ENCODE measurements at places on chromosomes 5 and 9.

- DNase-seq, result no peak
Observed at GRCh38 chr9:77833561-77834429, 185.7 kb upstream of the GNA14 start.

GRCh38 chr5:20224966-20225365 lies 237.0 kb upstream of the CDH18 start:
- DNase-seq, result no peak

DNA sequence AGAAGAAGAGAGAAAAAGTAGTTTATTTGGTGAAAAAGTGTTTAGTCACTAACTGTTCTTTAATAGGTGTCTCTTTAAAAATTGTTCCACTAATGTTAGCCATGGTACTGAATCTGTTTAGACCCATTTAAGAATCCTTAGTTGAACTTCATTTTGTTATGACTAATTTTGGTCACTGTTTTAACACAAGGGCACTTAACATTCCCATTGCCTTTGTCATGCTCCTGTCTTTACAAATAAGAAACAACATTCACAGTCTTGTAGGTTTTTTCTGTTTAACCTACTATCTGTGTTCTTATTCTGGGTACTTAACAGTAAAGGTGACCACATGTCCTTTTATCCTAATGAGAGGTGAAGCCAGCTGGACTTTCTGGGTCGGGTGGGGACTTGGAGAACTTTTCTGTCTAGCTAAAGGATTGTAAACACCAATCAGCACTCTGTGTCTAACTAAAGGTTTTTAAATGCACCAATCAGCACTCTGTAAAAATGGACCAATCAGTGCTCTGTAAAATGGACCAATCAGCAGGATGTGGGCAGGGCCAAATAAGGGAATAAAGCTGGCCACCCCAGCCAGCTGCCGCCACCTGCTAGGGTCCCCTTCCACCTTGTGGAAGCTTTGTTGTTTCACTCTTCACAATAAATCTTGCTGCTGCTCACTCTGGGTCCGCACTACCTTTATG lies 116.7 kb downstream of the WDR70 start:
- DNase-seq, result no peak

DNA sequence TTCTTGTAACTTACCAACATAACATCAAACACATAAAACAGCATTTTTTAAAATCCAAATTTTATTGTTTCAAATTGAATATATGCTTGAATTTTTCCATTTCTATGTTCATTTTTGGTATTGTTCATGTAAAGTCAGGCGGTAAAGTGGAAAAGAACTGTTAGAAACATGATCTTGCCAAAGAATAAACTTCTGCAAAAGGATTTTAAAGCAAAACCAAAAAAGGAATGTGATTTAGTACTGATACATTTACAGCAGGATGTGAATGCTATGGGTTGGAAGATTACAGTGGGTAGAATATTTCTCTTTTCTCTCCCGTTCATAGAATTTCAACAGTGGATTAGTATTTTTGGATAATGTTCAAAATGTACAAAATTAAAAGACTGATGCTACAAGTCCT lies 277.2 kb upstream of the MPDZ start:
- no peak for DNase-seq

- no peak for DNase-seq
Observed at GRCh38 chr5:117691081-117691870, 1116.7 kb upstream of the SEMA6A start.

DNA sequence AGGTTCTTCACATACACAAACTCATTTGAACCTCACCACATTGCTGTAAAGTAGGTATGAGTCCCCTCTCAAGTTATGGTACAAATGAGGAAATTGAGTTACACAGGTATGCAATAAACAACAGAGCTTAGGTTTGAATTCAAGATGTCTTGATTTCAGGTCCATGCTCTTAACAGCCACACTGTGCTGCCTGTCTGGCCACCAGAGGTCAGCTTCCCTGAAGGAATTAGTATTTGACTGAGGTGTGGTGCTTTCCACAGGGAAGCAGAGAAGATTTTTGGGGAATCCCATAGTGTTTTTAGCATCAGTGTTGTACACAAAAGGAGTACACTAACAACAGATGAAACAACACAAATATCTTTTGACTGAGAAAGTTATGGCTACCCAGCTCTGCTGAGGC lies 94.4 kb upstream of the ITGA1 start:
- peak; percentile 34 for DNase-seq

GRCh38 chr5:135887447-135887864 lies 8.2 kb downstream of the IL9 start:
- peak; percentile 77 for DNase-seq

GRCh38 chr9:123718188-123718587 lies 211.7 kb downstream of the DENND1A start:
- no peak for DNase-seq
